Activated CD4-positive, alpha-beta T cell treated with anti-CD3 and anti-CD28 coated beads, Interleukin-2, Interleukin-4, amounts not matched to agents 100 ng/mL and 50 ng/mL, durations not matched to agents 16 hours and 8 hours (primary cell): ENCODE measurements at places on chromosomes 2 and 18.

DNA sequence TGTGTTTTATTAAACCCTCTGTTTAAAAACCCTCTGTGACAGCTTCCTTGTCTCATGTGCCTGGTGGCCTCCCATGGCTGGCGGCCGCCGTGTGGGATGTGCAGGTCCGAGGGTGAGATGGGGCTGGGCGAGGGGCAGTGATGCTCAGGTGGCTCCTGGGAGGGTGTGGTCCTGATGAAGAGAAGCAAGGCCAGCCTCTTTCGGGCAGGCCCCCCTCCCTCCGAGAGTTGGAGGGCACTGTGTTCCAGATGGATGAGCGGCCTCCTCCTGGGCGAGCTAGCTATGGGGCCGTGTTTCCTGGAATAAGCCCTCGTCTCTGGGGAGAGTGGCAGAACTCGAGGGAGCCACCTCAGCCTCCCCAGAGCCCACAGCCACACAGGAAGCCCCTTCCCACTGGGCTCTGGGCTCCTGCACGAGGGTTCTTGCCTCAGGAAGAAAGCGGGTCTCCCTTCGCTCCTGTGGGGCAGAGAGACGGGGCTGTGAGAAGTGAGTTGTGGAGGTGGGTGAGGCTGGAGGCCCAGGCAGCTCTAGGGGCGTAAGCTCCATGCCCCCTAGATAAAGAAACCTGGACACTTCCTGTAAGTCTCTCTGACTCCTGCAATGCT is 72.1 kb downstream of the ASB1 start:
- DNase-seq, result no peak

- DNase-seq, result no peak
Observed at GRCh38 chr2:30975156-30975555, 163.1 kb downstream of the GALNT14 start.

DNA sequence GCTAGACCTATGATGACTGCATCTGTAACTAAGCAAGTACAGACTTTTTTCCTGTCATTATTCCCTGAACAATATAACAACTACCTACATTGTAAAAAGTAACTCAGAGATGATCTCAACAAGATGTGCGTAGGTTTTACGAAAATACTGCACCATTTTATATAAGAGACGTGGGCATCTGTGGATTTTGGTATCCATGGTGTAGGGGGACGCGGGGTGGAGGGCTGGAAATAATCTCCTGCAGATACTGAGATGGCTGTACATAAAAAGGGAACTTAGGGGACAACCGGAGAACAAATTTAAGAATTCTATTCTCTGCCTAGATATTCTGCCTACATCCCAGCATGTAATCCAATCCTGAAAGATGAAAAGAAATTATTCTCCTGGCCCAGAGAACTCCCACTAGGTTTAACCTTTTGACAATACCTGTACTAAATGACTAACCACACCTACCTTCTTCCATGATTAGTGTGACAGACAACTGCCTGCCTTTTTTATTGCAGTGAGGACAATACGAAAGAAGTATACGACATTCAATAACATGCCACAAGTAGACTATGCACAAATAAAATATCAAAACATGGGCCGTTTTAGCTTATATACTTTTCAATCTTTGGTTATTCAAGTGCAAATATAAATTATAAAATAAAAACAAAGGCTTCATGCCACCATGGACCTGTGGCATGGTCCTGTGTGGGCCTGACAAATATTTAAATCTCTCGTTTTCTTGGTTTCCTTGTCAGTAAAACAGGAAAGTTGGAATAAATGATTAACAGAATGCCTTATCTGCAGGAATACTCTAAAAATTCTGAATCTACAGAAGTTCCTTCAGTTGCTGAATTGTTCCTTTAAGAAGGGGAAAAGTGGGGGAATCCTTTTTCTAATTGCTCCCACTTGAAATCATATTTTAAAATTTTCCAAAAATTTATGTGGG is 46.3 kb downstream of the RTN4 start:
- DNase-seq, result no peak

GRCh38 chr2:128646091-128646490 is 327.4 kb upstream of the HS6ST1 start:
- no peak for DNase-seq

DNA sequence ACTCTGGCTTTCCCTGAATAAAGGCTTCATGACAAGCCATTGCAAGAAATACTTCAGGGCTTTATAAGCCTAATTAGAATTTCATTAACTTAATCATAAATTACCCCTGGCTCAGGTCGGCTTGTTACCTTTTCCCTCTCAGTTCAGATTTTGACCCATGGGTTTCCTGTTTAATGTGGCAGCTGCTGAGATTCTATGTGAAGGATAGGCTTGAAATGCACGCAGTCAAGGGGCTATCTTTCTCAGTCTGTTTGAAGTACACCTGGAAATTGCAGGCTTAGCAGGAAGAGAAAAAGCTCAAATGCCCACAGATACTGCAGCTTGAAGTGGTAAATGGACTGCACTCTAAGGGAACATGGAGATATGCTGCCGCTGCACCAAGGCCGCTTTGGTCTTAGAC is 49.4 kb downstream of the CAVIN2 start:
- no peak for DNase-seq

GRCh38 chr2:41736105-41736567 is 311.7 kb upstream of the PKDCC start:
- no peak for DNase-seq

GRCh38 chr2:63589148-63589958 is 590 bp downstream of the MDH1 start:
- DNase-seq, result peak; percentile 11

DNA sequence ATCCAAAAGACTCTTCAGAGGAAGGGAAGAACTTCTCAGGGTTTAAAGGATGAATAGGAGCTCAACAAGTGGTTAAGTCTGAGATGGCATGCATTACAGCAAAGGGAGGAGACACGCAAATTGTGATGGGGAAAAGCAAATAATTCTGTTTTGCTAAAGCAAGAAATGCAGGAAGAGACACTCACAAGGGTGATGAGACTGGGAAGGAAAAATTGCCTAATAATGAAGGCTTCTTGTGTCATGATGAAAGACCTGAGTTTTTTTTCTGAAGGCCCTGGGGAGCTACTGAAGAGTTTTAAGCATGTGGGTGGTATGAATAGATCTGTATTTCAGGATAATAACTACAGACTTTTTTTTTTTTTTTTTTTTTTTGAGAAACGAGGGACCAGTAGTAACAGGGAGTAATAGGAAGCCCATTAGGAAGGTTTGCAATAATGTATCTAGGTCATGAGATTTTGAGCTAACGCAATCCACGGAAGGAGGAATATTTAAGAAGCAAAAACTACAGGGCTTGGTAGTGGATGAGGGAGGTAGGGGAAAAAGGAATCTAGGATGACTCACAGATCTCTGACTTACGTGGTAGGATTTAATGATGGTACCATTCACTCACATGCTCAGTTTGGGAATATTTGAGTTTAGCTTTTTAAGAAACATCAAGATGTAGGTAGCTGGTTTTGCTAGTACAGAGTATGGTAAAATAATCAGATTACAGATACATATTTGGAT is 16.0 kb upstream of the SERPINB3 start:
- no peak for DNase-seq

DNA sequence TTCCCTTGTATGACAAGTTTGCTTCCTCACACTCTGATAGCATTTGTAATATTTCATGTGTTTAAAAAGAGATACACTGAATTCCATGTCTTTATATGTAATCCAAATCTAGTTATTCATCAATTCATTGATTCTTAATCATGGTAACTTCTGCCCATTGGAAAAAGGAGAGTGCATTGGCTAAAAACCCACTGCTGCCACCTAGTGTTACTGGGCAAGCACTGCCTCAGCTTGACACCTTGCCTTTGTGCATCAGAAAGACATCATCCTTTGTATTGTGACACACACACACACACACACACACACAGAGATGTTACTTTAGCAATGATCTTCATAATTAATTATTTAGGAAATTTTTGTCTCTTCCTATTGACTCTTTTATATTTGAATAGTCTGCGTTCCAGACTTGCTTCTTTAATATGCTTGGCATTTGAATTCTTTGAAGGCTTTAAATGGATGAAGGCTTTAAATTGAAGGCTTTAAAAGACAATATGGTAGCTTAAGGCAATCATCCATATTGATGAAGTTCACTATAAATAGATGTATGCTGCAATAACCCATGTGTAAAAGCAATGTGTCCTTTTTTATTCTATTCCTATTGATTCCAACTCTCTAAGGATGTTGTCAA is 414.2 kb upstream of the CHST9 start:
- peak; percentile 50 for DNase-seq

GRCh38 chr18:68435581-68435980 is 279.3 kb downstream of the TMX3 start:
- no peak for DNase-seq

GRCh38 chr2:66577321-66578053 is 142.6 kb downstream of the MEIS1 start:
- DNase-seq, result no peak

DNA sequence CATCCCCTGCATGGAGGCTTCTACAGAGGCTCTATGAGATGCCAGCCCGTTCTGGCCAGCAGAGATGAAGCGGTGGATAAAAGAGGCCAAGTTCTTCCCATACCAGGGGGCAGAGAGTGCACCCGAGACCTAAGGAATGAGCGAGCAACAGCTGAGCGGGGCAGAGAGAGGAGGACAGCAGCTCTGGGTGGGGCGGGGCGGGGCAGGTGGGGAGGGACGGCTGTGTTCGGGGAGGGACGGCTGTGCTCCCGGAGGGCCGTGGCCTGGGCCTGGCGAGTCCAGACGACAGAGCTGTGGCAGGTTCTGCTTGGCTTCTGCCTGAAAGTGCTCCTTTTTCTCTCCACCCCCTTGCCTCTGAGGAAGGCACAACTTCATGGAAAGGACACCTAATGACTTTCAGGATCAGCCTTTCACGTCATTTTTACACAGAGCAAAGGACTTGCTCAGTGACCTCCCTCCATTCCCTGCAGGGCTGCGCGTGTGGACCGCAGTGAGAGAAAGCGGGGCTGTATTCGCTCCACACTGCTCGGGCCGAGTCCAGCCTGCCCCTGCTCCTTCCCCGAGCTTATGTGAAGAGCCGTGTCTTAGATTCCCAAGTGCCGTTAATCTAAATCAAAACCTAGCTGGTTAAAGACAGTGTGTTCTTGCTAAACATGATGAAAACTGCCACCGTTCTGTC is 232.9 kb downstream of the HDAC4 start:
- no peak for DNase-seq

DNA sequence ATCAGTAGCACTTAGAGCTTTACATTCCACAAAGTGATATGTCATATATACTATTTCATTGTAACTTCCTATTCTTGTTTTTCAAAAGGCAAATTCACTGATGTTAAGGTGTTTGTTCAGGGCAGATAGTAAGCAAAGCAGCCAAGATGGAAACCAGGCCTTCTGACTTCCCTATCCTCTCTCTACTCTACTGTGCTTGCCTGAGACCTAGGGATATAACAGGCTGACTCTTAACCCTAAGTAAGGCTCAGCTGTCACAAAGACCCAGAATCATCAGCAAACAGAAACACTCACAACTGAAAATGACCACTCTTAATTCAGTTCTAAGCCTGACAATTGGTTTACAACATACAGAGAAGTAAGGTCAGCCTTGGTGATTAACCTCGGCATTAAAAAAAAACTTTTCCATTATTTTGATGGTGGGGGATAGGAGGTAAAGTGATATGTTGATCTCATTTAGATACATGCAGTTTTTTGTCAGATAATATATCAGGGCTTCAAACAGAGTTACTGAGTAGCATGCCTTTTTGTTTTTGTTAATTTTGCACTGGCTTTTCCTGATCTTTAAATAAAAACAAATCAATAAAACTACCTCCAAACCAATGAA is 95.4 kb upstream of the CHRNA1 start:
- no peak for DNase-seq

GRCh38 chr2:208092093-208092832 is 32.1 kb downstream of the CRYGD start:
- no peak for DNase-seq

GRCh38 chr2:85865539-85866164 is 23.1 kb downstream of the ST3GAL5 start:
- DNase-seq, result peak; percentile 84

GRCh38 chr2:13758412-13758811 is 874.1 kb upstream of the LRATD1 start:
- DNase-seq, result no peak

DNA sequence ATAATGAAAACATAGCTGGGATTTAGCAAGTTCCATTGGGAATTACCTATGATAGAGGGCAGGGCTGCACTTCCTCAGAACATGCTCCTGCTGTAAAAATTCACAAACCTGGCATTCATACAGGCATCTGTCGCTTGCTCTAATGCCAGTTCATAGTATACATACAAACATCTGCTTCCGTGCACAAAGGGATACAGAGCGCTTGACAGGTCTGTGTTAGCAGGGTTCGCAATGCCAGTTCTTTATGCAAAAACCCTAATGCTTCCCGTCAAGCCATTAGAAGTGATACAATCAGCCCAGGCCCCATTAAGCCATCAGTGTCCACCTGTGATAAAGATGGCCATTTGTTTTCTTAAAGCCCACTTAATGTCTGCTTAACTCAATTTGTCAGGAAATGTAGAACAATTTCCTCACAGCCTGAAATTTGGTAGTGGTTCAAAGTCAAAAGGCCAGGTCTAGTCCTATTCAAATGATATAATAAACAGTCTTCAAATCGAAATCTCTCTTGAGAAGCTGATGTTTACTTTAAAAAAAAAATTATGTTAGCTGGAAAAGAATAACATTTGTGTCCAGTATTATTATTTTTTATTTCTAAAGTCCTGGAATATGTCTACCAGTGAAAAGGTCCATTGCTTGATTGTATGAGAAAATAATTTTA is 556.3 kb downstream of the ARHGAP15 start:
- DNase-seq, result no peak

DNA sequence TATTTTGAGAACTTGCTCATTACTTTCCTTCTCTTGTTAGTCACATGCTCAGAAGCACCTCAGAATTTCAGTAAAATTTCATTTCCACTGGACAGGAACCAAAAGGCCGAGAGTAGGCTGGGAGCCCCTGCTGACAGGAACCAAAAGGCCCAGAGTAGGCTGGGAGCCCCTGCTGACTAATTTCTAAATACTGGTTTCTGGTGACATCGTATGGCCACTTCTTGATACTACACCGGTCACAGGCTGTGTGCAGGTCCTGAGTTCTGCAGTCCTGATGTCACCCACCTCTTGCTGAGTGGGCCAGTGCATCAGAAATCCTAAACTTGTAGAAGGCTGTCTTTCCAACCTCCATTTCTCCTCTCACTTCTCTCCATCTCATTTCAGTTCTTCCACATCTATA is 17.7 kb upstream of the EN1 start:
- peak; percentile 42 for DNase-seq

DNA sequence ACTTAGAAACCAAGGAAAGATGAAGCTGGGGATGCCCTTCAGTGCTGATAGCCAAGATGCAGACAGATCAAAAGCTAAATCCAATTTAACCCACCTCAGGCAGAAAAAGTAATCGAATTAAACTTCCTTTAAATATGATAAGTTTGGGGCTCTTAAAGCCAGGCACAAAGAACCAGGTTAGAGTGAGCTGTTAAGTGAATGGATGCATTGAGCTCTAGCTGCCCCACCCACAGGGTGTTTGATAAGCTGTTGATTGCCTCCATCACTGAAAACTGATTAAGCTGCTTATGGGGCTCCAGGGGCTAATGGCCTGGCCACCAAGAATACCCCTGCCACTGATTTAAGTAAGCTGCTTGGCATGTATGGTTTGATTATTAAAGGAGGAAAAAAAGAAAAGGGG is 119.8 kb downstream of the PLEKHM3 start:
- no peak for DNase-seq
